ENCODE measurements at places on chromosomes 6 and 20.

GRCh38 chr6:42690151-42690702 lies 32.2 kb downstream of the PRPH2 start:
- no peak for DNase-seq

DNA sequence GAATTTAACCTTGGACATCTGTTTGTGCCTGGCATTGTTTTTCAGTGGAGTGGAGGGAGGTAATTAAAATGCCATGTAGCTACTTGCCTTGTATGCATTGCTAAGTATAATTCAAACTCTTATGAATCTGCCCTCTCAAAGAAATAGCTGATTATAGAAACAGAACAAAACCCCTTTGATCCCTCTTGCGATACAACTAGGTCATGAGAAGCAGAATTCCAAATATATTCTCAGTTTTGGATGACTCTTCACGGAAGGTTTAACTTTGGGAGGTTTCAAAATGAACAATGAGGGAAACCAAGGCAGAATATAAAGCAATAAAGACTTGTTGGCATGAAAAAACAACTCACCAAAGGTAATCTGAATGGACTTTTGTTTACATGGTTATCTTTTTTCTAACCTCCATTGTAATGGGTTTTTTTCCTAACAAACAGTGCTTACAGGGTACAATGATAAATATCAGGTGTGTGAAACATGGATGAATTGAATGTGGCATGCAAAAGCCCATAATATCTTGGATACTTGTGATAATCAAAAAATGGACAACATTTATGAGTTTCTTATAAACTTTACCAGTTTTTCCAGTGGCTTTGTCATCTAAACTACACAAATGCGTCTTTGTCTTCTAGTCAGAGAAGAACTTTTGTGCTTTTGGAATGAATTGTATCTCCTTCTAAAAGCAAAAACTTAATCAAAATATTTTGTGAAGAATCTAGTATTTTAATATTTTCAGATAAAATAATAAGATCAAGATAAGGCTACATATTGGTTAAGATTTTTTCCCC lies 15.7 kb upstream of the HEY2 start:
- no peak for DNase-seq

DNA sequence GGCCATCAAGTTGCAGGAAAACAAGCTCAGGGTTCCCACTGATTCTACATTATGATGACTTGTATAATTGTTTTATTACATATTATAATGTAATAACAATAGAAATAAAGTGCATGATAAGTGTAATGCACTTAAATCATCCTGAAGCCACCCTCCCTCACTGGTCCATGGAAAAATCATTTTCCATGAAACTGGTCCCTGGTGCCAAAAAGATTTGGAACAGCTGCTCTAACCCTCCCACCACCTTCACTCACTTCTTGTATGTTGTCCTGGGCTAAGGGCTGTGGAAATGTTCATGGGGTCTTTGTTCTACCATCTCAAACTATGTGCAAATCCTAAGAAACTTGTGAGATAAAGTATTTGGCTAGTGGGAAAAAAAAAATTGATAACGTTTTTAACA lies 133.8 kb downstream of the LRRC1 start:
- DNase-seq: no peak

- no peak for DNase-seq
These were observed 228.1 kb downstream of the ATXN1 start for GRCh38 chr6:16533210-16533609.

- no peak for DNase-seq
These were observed 15.8 kb downstream of the IL22RA2 start for GRCh38 chr6:137157601-137158000.

DNA sequence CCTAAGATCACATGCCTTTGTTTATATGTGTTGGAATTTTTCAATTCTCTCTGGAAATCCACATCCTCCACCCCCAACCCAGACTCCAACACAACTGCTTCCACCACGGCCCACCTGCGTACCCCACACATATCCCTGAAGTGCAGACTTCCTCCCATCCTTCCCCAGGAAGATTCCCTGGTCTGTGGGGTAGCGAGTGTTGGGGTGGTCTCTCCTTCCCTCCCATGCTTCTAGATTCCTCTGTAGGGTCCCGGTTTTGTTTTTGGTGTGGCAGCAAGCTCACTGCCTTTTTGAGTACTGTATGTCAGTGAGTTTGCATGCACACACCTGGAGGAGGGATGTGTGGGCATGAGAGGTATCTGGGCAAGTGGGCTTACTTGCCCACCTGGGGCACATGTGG lies 127.6 kb downstream of the MRPL14 start:
- DNase-seq: no peak

DNA sequence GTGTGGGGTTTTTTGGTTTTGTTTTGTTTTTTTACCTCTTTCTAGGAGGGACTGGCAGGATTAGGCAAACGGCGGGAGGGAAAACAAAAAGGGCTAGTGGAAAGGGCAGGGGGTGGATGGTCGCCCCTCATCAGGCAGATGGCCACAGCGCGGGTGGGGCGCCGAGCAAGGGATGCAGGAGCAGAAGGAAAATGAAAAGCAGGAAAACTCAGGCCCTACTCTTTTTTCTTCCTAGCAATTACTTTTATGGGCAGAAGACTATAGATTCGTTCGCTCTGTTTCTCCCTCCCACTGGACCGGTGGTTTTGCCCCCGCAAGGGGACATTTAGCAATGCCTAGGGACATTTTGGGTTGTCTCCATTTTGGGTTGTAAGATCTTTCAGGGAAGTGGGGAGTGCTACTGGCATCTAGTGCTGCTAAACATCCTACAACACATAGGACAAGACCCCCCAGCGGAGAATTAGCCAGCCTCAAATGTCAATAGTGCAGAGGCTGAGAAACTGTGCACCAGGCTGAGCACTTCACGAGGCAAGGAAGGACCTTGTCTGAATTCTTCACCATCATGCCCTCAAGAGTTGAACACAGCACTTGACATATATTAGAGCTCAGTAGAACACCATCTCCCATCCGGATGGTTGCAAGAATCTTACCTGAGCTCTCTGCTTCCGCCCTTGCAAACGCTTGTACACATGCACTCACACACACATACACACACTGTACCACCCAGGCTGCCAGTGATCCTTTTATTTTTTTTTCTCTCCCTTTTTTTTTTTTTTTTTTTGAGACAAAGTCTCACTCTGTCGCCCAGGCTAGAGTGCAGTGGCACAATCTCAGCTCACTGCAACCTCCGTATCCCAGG lies 4.8 kb upstream of the ZMYND8 start:
- no peak for DNase-seq

DNA sequence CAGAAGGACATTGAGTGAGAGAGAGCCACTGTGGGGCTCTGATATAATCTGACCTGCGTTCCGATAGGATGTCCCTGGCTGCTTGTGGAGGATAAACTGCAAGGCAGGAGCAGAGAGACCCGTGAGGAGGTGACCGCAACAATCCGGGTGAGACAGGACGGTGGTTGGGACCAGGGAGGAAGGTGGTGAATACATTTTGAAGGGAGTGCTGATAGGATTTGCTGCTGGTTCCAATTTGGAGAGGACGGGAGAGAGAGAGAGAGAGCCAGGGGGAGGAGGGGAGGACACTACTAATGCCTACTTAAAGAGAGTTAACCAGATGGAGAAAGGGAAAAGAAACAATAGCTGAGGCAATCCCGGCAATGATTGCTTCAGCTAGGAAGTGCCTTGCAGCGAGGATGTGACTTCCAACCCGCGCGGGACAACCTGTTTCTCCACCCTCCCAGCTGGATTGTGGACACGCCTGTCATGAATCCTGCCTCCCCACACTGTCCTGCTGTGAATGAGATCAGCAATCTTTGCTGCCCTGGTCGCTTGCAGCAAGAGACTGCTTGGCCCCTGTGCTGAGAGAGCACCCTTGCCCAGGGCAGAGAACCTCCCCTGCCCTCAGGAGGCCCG lies 199.0 kb upstream of the KCNG1 start:
- DNase-seq: no peak

DNA sequence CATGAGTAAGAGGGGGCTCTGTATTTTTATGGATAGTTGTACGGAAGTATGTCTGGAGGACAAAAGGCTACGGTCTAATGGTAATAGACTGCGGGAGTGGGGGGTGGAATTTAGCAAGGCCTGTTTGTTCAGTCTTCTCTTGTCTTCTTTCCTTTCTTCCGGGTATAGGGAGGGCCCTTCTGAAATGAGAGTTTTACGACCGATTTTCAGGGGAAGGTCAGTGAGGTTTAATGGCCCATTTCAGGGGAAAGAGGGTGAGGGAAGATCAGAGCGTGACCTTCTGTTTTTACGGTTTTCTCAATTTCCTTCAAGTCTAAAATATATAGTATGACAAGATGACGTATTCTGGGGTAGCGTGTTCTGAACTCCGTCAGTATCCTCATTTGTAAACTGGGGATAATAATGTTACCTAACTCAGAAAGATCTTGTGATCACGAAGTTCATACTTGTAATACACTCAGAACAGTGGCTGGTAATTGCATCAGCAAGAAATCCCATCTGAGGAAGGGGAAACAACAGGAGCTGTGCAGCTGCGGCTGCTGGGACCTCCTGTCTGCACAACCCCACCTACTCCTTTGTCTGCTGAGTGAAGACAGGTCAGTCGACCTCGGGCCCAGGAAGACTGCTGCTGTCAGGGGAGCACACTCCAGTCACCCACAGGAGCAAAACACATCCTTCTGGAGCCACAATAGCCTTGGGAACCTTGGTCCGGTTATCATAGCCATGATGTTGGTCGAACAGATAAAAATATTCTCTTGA lies 90.4 kb downstream of the MAP3K7 start:
- no peak for DNase-seq

DNA sequence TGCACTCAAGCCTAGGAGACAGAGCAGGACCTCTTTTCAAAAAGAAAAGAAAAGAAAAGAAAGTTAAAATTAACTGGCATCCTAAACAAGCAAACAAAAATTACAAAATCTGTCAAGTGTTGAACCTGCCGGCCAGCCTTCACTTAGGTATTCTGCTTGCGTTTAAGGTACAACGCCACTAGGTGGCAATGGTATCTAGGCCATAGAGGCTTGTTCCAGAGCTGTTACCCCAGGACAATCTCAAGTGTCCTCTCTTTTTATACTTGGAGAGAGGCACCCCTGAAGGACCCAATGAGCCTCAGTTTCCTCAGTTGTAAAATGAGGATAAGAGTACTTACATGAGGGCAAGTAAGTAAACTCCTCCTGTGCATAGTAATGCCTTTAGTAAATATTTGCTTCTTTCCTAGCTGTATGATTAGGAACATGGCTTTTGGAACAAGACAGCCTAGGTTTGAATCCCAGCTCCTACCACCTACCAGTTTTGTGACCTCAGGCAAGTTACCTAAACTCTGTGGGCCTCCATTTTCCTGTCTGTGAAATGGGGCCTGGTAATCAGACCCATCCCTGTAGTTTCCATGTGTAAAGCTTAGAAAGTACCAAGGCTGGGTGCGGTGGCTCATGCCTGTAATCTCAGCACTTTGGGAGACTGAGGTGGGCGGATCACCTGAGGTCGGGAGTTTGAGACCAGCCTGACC lies 5.8 kb upstream of the PACSIN1 start:
- no peak for DNase-seq

- no peak for DNase-seq
These were observed 61.4 kb upstream of the KIF25 start for GRCh38 chr6:167936051-167936450.

GRCh38 chr20:9985281-9985680 lies 49.5 kb upstream of the ANKEF1 start:
- DNase-seq: no peak

GRCh38 chr20:57948180-57948955 lies 238.6 kb upstream of the PMEPA1 start:
- no peak for DNase-seq

GRCh38 chr6:41503827-41504465 lies 42.2 kb upstream of the FOXP4 start:
- DNase-seq: no peak

GRCh38 chr20:43863821-43864544 lies 50.7 kb upstream of the TOX2 start:
- no peak for DNase-seq

- DNase-seq: no peak
These were observed 109.7 kb downstream of the BFSP1 start for GRCh38 chr20:17421493-17421892.

- no peak for DNase-seq
These were observed 2.6 kb downstream of the TDRD6 start for GRCh38 chr6:46690141-46690755.

DNA sequence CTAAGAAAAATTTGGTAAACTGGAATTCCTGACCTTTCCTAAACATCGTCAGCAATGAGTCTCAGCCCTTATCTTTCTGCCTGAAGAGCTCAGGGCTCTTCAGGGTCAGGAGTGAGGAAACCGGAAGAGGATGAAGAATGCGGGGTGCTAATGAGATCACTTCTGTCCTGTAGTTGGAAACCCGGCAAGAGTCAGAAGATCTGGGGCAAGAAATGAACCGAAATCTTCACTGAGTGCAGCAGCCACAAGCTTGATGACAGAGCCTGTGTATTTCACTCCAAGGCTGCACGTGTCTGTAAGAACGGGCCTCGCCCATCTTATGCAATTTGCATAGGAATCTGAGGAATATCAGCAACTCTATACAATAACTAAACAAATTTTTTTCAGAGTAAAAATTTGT lies 60.4 kb upstream of the QKI start:
- DNase-seq: no peak

DNA sequence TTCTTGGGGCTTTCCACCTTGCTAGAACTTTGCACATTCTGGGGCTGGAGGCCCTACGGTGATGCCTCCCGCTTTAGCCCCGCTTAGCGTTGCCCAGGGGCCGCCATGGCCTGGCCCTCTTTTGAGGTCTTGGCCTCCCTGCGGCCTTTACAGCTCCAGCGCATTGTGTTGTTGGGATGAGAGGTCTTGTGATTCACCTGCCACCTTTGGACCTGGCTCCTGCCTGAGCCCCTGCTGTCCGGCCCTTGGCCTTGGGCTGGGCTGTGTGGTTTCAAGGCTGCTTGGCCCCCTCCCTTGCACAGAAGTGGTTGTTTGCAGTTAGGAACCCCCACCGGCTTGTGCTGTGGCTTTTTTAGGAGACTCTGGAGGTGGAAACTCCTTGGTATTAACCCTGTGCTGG lies 61.0 kb upstream of the CDH4 start:
- DNase-seq: no peak

GRCh38 chr6:139871165-139871710 lies 496.8 kb upstream of the CITED2 start:
- DNase-seq: no peak

GRCh38 chr6:138538390-138539031 lies 39.2 kb upstream of the NHSL1 start:
- DNase-seq: no peak

- no peak for DNase-seq
These were observed 16.7 kb downstream of the TRAPPC3L start for GRCh38 chr6:116528780-116529179.

DNA sequence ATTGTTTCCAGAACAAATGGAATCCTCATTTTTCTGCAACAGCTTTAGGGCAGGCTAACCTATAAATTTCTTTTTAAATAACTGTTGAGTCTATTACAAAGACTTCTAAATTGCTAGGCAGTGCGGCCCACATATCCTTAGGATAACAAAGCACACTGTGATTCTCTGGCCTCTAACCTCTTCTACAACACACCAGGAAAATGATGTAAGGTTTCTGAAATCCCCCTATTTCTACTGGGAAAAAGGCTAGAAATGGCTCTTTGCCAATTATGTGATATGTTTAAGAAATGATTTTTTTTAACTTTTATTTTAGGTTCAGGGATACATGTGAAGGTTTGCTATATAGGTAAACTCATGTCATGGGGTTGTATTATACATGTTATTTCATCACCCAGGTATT lies 17.3 kb upstream of the NT5E start:
- no peak for DNase-seq
